Left kidney (tissue), 8 donors: ENCODE measurements at places on chromosomes 11 and 22. TPM values are rescaled to one million over a fixed set of nuclear protein-coding genes. Genes with fewer than 3 reads are reported as not detected.

DNA sequence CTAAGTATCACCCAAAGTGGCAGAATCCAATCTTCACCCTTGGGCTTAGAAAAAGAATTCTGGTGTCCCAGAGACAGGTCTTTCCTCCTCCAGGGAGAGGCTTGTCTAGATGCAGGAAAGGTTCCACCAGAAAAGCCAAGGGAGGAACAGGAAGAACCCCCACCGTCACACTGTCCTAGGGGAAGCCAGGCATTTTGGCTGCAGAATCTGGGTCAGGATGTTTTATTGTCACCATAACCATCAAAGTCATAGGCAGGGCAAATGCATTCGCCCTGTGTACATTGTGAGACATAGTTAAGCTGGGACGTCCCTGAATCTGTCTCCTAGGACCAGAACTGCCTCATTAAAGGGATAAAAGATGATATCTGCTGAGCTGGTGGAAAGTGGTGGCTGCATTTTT is 590.5 kb downstream of the OPCML start:
- DNase-seq, result no peak

DNA sequence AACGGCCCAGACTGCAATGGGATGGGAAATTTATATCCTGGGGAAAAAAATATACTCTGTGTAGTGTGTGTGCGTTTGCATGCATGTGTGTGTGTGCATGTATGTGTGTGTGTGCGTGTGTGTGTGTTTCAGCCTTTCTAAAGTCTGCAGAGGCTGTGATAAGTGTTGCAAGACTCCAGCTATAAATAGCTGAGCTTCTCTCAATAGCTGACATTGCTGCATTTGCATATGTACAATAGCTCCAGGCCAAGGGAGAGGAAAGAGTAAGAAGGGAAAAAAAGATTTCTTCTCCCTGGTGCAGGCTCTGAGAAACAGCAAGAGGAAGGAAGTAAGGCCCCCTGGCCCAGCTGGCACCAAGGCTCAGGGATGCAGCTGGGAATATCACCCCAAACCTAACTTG is 483.0 kb downstream of the MN1 start:
- no peak for DNase-seq

DNA sequence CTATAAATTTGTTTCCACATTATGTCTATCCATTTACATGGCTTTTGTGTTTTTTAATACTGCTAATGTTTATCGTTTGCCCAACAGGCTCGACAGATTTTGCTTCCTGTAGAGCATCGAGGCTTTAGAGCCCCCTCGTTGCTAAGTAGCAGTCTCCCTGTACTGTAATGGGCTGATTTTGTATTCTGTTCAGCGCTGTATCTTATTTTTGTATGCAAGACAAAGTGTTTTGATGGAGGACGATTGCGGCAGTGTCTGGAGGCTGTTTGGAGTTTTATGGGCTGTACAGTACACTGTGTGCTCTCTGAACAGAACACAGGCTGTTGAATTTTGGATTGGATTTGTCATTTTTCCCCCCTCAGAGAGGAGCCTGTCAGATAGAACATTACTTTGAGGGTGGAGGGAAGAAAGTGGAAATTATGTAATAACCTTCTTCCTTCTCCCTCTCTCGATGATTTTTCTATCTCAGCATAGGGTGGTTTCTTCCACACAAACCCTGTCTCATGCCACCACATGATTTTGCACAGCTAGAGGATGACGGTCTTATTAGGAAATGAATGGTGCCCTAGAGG is 104.4 kb downstream of the ZBTB16 start:
- DNase-seq, result no peak

GRCh38 chr11:107864591-107864990 is 6.0 kb upstream of the SLC35F2 start:
- DNase-seq, result no peak

- DNase-seq, result no peak
These were observed 214.6 kb downstream of the BRD1 start for GRCh38 chr22:49613108-49613507.

GRCh38 chr11:96942855-96943254 is 553.0 kb downstream of the JRKL start:
- no peak for DNase-seq

DNA sequence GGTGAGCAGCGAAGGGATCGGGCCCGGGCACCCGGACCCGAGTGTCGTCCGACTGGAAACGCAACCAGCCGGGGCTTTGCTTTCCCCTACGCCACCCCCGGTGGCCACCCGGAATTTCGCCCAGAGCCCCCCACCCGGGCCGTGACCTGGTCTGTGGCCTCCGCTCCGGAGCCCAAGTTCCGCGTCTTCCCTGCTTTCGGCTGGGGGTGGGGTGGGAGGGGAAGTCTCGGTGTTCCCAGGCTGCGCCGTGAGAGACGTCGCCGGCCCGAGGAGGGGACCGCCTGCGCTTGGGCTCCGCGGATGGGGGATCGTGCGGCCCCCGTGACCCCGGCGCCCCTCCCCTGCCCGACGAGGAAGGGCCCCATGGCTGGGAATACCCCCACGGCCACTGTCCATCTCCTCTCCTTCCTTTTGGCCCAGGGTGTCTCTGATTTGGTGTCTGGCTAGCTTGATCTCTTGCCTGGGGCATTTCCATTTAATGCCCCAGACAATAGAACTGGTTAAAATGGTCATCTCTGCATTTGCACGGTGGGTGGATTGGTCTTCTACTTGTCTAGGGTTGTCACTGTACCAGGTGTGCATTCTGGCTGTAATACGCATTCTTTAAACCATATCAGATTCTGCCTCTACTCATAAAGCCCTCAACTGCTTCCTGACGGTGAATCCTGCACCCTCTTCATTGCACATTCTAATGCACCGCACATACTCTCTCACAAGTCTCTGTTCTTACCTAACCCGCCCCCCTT is 789 bp downstream of the SIK2 start:
- DNase-seq, result no peak

DNA sequence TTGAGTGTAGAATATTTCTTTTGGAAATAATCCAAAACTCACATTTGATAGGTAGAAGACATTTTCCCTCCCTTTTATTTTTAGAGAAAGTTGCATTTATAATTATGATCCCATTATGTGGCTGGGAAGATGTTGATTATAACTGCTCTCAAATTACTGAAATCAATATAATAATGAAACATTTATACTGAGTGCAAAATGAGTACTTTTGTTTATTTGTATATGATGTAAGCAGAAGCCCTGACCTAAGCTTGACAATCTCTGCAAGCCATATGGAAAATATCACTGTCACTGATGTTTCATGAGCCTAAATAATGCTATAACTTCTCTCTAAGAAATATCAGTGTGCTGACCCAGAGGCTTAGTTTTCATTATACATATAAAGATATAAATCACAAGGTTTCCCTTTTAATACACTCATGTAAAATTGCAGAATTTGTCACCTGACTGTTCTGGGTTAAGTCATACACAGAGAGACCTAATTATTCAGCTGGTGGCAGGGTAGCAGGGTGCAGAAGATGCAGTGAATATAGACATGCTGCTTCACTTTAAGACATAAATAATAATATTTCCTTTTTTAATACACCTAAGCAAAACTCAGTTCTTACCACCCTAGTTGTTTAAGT is 99.2 kb downstream of the BBOX1 start:
- peak; percentile 29 for DNase-seq

DNA sequence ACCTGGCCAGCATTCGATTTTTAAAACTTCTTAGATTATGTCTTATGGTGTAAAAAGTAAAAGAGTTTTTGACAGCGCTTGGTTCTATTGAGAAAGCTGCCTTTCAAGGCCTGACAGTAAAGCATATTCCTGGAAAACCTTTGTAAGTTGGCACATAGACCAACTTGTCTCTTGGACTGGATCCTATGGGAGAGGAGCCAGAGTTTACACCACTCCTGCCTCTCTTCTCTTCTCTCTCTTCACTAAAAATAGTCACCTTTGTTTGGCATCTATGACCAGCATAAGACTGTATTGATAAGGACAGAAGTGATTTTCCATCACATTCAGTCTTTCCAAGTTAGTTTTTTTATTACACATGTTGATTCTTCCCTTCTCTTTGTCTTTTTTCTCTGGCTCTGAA is 33.7 kb downstream of the CSRP3 start:
- no peak for DNase-seq

- DNase-seq, result no peak
These were observed 154.9 kb downstream of the SBF2 start for GRCh38 chr11:10139143-10139542.

DNA sequence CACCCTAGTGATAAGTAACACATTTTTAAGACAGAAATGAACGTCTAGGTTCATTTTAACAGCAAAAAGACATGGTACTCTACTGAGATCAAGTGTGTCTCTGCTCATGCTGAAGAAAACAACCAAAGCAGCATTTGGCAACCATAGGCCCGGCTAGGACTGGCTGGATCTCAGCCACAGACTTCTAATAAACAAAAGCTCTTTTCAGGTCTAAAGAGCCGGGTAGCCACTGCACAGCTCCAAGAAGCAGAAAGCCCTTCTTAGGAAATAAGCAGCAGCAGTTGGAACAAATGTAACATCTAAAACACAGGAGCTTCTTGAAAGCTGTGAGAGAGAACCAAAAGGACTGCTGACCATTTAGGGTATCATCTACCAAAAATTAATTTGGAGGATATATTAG is 37.6 kb downstream of the PITPNB start:
- no peak for DNase-seq

DNA sequence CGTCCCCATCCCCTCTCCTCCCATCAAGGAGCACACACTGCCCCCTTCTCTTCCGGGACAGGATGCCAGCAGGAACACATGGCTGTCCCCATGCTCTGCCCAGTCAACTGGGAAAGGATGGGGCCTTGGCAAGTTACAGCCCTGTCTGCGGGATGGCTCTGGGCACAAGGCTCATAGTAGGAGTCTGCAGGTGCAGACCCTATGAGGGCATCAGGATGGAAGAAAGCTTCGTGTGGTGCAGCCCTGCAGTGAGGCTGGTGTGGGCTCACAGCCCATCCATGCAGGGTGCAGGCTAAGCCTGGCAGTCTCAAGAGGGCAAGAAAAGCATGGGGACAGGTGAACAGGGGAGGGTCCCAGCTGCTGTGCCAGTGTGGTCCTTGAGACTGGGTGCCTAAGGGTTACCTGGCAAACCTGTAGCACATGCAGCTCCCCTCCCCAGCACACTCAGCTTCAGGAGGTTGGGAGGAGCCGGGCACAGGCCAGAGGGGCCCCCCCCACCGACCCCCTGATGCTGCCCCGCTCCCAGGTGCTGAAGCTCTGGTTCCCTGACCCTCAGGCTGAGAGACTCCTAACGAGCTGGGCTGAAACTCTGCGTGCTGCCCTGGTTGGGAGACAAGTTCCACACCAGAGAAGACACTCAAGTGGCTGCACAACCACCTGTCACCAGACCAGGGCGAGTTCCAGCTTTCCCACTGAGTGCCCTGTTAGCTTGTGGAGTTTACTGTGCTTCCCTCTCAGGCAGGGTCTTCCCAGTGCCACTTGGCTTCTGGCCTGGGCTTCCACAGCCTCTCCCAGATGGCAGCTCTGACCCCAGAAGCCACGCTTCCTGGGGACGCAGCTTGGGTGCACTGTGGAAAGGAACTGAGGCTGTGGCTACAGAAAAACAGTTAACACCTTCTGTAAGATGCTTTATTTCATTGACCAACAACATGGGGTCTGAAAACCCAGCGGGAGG is 3.3 kb upstream of the SCARF2 start:
- DNase-seq, result no peak

DNA sequence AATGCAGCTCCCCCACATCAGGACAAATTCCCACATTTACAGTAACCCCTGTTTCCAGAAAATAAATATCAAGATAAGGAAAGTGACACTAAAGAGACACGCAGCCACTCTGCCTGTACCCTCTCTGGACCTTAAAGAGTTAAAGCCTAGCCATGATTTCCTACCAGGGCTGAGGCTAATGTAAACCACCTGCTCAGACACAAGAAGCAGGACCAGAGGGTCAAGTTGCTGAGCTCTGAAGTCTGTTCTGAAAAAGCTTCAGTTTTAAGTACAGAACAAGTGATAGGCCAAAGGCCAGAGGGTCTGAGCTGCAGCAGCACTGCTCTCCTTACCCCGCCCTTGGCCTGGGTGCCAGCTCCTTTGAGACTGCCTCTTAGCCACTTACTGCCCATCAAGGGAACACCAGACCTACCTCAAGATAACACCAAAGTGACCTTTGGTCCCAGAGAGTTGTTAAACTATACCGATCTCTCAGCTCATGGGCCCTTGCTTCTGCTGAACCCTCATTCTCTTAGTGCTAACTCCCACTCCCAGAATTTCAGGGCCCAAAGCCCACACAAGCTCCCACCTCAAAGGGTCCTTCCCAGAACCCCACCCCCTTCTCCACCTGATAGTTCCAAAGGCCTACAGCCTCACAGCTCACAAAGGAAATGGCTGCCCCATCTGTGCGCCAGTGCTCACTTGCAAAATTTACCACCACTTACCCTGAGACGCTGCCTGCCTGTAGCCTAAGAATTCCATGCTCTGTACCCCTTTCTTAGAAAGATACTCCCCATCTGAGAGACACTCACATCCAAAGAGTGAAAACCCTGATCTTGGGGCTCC is 40.5 kb downstream of the IL18BP start:
- no peak for DNase-seq

GRCh38 chr11:70153133-70153727 is 49.9 kb upstream of the FADD start:
- DNase-seq, result no peak

DNA sequence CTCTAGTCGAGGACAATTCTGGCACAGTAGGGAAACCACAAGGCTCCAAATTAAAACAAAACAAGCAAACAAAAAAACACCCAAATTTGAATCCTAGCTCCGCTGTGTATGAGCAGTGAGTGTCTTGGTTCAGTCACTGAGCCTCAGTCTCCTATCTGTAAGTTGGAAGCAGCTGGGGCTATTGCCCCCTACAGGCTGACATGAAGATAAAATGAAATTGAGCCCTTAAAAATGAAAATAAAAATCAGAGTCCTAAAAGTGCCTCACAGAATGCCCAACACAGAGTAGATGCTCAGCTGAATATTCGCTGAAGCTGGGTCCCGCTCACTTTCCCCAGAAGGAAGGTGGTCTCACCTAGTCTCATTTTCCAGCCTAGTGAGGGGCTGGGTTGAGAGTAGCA is 65.2 kb downstream of the PDE2A start:
- no peak for DNase-seq

GRCh38 chr11:130476922-130477491 is 28.6 kb downstream of the ADAMTS15 start:
- DNase-seq, result no peak

GRCh38 chr11:61697764-61698163 is 17.6 kb downstream of the DAGLA start:
- DNase-seq, result no peak

Gene ANKK1
- polyA plus RNA-seq, result 0.60 TPM

Gene MMP7
- 26.0 TPM for polyA plus RNA-seq

Gene TCN1
- not detected for polyA plus RNA-seq

Gene KCNJ5
- 3.6 TPM for polyA plus RNA-seq

Gene CTSC
- 223 TPM for polyA plus RNA-seq

Gene SYT13
- polyA plus RNA-seq, result 12.6 TPM

Gene MAP4K2
- 17.4 TPM for polyA plus RNA-seq

Gene KIAA1671
- 27.1 TPM for polyA plus RNA-seq

Gene MRGPRX4
- not detected for polyA plus RNA-seq

Gene OR5M11
- not detected for polyA plus RNA-seq

Gene TMA7B
- 0.10 TPM for polyA plus RNA-seq

Gene DEUP1
- 1.4 TPM for polyA plus RNA-seq

Gene SAC3D1
- 10.4 TPM for polyA plus RNA-seq

Gene SCT
- 0.67 TPM for polyA plus RNA-seq

Gene TRIM51
- polyA plus RNA-seq, result not detected
